AG10803 (cell line): ENCODE measurements at places on chromosomes 4 and X.

DNA sequence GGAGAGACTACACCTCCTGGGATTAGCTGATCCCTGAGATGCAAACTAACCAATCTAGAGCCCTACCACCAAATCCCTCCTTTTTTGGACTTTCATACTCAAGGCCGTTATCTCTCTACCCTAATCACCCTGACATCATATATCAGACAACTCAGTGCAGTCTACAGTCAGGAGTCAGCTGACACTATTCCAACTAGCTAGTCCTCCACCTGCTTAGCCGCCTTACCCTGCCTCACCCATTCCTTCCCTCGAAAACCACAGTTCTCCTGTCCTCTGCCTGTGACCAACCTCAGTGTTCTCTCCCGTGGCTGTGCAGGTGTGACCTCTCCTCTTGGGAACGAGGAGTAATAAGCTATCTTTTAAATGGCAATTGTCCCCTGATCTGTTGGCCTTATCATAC lies 1.8 kb upstream of the PPEF2 start:
- DNase-seq, result no peak

DNA sequence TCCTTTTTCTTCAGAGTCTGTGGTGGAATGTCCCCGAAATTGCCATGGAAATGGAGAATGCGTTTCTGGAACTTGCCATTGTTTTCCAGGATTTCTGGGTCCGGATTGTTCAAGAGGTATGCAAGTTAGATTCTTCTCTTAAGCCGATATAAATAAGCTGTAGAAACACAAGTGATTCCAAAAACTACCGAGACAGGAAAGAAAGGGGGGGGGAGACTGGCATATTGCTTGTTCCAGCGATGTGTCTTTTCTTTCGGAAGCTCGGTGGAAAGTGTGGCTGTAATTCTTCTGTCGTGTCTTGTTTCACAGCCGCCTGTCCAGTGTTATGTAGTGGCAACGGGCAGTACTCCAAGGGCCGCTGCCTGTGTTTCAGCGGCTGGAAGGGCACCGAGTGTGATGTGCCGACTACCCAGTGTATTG lies 236.9 kb downstream of the DCTD start:
- DNase-seq, result no peak

GRCh38 chr4:212438-213188 lies 88.3 kb downstream of the ZNF718 start:
- peak; percentile 74 for DNase-seq

- DNase-seq, result peak; percentile 99
These were observed 17.8 kb upstream of the CHIC2 start for GRCh38 chr4:54082168-54082567.

DNA sequence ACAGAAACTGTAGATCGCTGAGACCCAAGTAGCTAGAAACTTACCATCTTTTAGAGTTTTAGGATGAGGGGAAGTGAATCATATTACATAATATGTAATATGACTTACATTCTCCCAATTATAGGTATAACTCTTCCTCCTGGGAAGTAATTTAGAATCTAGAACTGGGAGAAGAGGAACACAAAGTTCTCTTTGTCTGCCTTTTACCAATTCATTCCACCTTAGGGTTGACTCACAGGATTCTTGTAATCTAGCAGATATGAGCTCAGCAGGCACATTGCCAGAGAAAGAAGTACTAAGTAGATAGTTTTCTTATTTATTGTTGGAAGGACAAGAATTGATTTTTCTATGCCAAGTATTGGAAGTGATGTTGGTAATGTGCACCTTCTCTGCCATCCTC lies 58.0 kb upstream of the CCSER1 start:
- no peak for DNase-seq

GRCh38 chrX:71510161-71510560 lies 22.7 kb upstream of the OGT start:
- no peak for DNase-seq

- no peak for DNase-seq
These were observed 211.5 kb downstream of the DHX15 start for GRCh38 chr4:24372881-24373280.

DNA sequence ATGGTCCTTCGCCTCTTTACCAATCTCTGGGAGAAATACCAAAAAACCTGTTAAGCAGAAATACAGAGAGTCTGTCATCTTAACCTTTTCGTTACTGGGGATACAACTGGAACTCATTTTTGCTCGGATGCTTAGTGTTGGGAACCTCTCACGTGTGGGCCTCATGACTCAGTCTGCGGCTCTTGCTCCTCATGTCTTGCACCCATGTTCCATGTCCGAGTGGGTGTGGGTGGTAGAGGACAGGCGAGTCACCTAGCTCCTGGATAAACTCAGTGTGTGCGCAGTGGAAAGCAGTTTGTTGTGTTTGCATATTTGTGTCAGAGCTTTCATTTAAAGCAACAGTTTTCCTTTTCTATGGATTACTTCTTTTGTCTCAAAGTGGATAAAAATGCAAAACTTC lies 70.6 kb downstream of the TNIP2 start:
- peak; percentile 34 for DNase-seq

- DNase-seq, result no peak
These were observed 616 bp upstream of the KLHL34 start for GRCh38 chrX:21658746-21659145.

- DNase-seq, result no peak
These were observed 63.6 kb downstream of the PCDH7 start for GRCh38 chr4:30783751-30784150.
